Articular chondrocyte of knee joint (primary cell): ENCODE measurements at places on chromosomes 7 and 10. TPM values are rescaled to one million over a fixed set of nuclear protein-coding genes. Genes with fewer than 3 reads are reported as not detected.

The KDM7A gene
- 19.0 and 23.8 TPM in 2 replicates for total RNA-seq

The GATA3 gene
- 0.11 TPM in 1 of 2 replicates, not detected in the other for total RNA-seq

The CYP2E1 gene
- 1.6 TPM in 2 replicates for total RNA-seq

The SCART1 gene
- total RNA-seq: 3.3 and 3.4 TPM in 2 replicates

The SPACDR gene
- total RNA-seq: 0.26 TPM in 1 of 2 replicates, not detected in the other

The EPDR1 gene
- 50.4 and 108 TPM in 2 replicates for total RNA-seq

The AFAP1L2 gene
- 0.13 and 0.32 TPM in 2 replicates for total RNA-seq

The HEPACAM2 gene
- under 0.01 TPM in 1 of 2 replicates, not detected in the other for total RNA-seq

The SMO gene
- 22.2 and 22.3 TPM in 2 replicates for total RNA-seq

The PALD1 gene
- total RNA-seq: 1.8 and 4.3 TPM in 2 replicates

The HOXA2 gene
- 0.76 and 1.6 TPM in 2 replicates for total RNA-seq

The MDH2 gene
- 34.7 and 42.1 TPM in 2 replicates for total RNA-seq

The CYP3A7 gene
- total RNA-seq: 0.32 TPM in 1 of 2 replicates, not detected in the other

The NPSR1 gene
- total RNA-seq: not detected in 2 replicates

The CPN1 gene
- not detected in 2 replicates for total RNA-seq

The SFTPA1 gene
- not detected in 2 replicates for total RNA-seq

The ADAMTS14 gene
- 0.86 and 0.91 TPM in 2 replicates for total RNA-seq

The VAX1 gene
- total RNA-seq: not detected in 2 replicates

The NUTM2B gene
- under 0.01 and 0.54 TPM in 2 replicates for total RNA-seq

The EVX1 gene
- total RNA-seq: not detected in 2 replicates

The HKDC1 gene
- total RNA-seq: 0.13 and 0.54 TPM in 2 replicates

The PON3 gene
- 1.6 and 2.6 TPM in 2 replicates for total RNA-seq

The TCF7L2 gene
- total RNA-seq: 14.4 and 18.8 TPM in 2 replicates

The SLC29A4 gene
- total RNA-seq: 0.54 and 1.2 TPM in 2 replicates
